ENCODE measurements at places on chromosomes 3 and 15.

DNA sequence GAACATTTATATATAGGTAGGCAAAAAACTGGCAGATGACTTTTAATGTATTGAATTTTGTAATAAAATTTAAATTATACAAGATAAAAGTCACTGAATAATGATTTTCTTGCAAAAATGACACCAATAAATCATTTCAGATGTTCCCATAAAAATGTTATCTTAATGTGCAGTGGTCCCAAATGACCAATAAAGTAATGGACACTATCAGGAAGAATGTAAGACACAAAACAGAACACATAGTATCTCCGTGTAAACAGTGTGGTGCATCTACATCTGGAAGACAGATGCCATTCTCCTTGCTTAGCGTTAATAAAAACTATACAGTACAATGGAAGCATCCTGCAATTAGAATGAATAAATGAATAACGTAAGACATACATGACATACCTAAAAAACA, 41.5 kb downstream of the FGF7 start:
- DNase-seq = no peak

- no peak for DNase-seq
These were observed 27.0 kb downstream of the ALDH1A2 start for GRCh38 chr15:58038426-58039078.

GRCh38 chr3:157417247-157417646, 19.4 kb upstream of the PTX3 start:
- no peak for DNase-seq

DNA sequence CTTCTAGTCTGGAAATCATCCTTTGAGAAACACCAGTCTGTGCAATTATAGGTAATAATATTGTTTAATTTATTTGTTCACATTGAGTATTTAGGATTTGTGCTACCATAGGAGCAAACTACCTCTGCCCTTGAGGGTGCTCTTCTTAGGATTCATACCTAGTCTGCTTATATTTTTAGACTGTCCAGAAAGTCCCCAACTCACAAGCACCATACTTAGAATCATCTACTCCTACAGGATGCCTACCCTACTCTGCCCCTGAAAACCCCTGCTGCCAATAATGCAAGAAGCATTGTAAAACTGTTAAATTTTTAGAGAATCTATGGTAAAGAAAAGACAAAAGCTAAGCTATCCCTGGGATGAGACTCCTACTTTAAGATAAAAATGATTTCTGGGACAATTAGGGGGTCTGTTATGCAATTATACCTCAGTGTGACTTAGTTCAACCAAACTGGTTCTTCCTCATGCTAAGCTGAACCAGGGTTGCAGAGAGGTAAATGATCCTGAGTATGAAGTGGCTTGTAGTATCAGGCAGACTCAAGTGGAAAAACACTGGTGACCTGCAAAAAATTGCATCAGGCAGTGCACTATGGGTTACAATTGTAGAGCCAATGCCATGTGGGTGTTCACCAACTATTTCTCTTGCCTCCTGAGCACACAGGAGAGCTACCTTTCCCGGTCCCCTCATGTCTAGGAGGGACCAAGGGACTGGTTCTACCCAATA, 133.3 kb downstream of the TNIK start:
- DNase-seq = no peak

DNA sequence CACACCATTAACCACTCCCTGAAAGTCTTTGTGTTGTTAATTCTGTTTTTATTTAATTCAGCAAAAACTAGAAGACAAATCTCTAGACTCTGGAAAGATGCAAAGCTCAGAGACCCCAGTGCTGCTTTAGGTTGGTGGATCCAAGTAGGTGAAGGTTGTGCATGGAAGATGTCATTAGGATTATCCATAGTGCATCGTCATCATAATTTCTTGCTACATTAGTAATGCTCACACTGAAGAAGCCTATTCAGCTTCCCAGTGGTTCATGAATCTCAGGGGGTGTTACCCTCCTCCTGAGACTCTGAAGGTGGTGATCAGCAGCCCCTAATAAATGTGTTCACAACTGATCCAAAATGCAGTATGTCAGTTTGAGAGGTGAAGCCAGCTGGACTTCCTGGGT, 272.8 kb downstream of the CD47 start:
- DNase-seq = no peak

- DNase-seq = no peak
These were observed 81.8 kb upstream of the ALCAM start for GRCh38 chr3:105284876-105285275.

All from NCI-H1436 treated with DMSO at 0.1 percent for 48 hours (cell line).